Renal cortex interstitium (tissue), 15 donors: ENCODE measurements at places on chromosomes 13 and 19. TPM values are rescaled to one million over a fixed set of nuclear protein-coding genes. Genes with fewer than 3 reads are reported as not detected.

GRCh38 chr13:85828094-85828684, 29.0 kb upstream of the SLITRK6 start:
- peak; percentile 10 for DNase-seq

DNA sequence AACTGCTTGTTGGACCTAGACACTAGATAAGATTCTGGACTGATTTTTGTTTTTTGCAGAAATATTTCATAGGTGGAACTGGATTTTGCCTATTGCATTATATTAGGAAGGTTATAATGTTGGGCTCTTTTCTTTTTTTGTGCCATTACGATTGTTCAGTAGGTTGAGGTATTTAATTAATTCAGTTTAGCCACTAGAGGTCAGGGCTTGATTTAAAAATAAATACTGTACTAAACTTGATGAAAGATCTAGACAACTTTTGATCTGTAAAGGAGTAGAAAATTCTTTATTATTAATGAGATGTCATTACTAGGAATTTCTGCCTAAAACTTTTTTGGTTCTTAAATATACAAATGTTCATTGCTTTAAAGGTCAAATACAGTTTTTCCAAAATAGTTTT, 15.2 kb upstream of the SUPT20H start:
- no peak for DNase-seq

DNA sequence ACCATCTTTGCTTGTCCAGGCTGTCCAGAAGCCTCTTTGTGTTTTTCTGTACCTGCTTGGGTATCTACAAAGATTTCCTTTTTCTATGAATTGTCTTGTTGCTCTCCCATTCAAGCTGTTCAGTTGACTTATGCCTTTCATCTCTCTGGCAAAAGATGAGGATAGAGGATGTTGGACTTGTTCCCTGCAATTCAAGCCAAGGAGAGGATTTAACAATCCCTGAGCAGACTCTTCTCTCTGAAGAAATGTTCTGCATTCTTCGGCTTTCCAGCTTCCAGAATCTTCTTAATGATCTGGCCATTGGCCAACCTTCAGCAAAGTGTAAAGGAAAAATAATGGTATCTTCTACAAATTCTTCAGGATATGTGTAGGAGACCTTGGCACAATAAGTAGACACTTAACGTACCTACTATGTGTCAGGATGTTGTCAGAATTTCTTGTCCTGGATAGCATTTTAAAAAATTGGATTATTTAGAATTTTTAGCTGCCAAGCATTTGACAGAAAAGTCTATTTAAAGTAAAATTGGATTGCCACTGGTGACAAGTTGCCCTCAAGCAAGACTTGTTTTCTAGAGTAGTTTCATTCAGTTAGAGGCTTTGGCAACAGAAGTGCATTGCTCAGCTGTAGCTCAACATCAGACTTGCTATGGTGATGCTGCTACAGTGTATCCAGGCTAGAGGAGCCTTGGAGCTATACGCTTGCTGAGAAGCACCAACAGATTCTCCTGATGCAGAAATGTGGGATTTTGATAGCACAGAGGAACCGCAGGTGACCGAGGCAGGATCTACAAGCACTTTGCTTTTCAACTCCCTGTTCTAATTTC, 455.7 kb downstream of the SUCLA2 start:
- DNase-seq: no peak

- no peak for DNase-seq
These were observed 20.4 kb upstream of the IFT88 start for GRCh38 chr13:20546556-20546955.

DNA sequence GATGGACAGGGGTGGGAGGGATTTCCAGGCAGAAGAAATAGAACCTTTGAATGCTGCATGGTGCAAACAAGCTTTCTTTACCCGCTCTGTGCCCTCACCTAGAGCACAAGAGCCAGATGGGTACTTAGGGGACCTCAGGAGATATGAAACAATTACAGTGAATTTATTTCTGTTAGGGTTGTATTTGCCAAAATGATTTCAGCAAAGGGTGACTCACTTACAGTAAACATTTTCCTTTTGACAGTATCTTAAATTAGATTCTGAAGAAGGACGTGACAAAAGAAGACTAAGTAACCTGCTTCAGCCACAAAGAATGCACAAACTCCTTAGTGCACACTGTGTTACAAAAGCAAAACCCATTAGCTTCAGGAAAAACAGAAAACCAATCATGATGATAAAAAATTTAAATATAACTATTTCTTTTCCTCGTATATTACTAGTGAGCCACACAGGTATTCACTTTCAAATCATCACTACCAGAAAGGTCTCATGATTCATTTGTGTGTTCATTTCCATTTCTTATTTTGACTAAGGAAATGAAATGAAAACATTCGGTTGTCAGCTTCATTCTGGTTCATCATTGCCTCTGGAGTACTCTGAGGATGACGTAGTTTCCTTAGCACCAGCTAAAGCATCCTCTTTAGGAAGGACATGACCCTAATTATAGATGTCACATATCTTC, 158.8 kb downstream of the NHLRC3 start:
- DNase-seq: no peak

DNA sequence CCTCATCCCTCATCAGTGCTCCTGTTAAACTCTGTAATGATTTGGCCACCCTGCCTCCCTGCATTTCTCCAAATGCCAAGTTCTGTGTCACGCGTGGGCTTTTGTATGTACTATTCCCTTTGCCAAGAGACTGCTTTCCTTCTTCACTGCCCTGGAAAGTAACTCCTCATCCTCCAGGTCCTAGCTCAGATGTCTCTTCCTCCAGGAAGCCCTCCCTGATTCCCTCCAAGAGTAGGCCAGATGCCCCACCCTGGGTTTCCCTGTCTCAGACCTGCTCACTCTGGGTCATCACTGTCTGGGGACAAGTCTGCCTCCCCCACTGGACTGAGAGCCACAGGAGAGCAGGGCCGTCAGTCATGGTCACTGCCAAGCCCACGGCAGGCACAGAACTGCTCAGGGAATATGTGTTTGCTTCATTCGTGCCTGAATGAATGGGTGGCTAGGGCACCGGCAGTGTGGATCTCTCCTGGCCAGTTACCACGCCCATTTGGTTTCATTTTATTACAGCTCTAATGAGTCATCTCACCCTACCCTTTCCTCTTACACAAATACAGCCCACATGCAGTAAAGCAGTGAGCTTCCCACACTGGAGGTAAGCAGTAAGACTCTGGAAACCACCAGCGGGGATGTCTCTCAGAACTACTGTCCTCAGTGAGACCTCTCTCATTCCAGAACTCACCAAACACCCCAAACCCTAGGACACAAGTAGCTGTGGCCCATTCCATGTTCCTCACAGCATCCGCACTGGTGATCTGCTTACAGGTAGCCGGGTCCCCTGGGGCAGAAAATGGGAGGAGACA, 12.1 kb upstream of the GPR4 start:
- no peak for DNase-seq

DNA sequence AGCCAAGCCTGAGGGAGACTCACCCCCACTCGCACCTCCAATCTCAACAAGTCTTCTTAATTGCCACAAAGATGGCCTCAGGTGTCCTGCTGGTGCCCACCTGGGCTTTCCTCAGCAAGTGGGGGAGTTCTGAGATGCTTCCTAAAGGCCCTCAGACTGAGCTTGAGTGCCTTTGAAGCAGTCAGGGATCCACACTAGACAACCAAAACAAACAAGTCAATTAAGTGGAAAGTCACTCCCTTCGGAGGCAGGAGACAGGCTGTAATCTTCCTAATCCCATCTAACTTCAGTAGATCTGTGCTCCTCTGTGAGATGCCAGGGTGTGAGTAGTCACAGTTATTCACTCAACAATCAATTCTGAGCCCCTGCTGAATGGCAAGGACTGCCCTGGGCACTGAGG, 68.3 kb upstream of the SERP2 start:
- DNase-seq: no peak

DNA sequence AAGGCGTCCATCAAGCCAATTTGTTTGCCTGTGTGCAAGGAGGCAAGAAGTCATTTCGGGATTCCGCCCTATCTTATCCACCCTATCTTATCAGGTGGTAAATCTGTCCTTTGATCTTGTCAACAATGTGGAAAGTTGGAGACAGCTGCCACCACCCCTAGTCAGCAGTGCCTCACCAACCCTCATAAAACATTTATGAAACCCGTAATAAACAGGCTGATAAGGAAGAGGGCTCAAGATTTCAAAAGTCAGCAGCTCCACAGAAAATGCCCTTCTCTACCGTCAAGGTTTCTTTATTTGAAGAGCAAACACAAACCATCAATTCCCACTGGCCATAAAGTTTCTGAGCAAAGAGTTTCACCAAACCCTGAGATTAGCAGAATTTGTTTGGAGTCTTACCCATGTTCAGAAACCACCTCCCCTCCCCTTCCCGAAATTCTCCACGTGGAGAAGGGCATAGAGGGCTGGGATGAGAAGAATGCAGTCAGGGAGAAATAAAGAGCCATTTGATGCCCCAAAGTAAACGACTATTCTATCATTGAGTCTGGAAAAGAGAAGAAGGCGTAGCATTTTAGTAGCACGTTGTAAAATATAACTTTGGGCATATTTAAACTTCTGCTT, 196.0 kb upstream of the GPR12 start:
- DNase-seq: no peak

DNA sequence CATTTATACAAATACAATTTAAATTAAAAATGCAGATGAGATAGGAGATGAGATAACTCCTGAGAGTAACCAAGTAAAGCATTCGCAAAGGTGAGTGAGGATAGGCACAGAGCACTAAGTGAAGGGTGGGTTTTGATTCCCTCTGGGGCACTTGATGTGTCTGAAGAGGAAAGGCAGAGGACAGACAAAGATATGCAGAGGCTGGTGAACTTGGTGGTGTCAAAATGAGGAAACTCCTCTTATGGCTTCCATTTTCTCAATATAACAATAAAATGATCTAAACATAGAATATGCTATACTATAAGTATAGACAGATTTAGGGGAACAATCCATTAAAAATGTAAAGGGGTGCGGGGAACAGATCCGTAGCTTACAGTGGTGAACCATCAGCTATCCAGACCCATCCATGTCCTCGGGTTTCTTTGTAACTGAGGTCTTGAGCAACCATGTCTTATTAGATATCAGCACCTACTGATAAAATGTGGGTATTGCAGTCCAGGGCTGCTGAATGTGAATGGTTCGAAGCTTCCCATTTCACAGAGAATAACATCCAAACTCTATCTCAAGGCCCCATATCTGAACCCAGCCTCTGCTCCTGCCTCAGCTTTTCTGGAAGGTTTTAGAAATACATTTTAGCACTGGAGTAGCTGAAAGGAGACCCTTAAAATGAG, 73.9 kb upstream of the SLC10A2 start:
- no peak for DNase-seq

GRCh38 chr19:51124729-51125128, at the start of gene SIGLEC9:
TSS of gene SIGLEC9 (plus strand) at chr19:51124906. CDS start at chr19:51124975, 69 bp downstream.
- no peak for DNase-seq

DNA sequence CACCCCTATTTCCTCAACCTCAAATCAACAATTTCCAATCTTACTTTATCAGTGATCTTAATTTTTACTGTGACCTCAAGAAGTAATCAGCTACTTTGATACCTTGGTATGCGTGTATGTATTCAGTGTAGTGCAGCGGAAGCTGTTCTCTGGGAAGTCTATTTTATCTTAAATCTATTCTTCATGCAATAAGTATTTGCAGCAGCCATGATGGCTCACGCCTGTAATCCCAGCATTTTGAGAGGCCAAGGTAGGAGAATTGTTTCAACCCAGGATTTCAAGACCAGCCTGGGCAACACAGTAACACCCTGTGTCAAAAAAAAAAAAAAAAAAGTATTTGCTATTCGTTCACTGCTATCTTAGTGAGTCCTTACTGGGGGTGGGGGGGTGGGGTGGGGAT, 6.5 kb downstream of the SLC25A30 start:
- no peak for DNase-seq

- no peak for DNase-seq
These were observed 39.1 kb upstream of the TFDP1 start for GRCh38 chr13:113545455-113545930.

DNA sequence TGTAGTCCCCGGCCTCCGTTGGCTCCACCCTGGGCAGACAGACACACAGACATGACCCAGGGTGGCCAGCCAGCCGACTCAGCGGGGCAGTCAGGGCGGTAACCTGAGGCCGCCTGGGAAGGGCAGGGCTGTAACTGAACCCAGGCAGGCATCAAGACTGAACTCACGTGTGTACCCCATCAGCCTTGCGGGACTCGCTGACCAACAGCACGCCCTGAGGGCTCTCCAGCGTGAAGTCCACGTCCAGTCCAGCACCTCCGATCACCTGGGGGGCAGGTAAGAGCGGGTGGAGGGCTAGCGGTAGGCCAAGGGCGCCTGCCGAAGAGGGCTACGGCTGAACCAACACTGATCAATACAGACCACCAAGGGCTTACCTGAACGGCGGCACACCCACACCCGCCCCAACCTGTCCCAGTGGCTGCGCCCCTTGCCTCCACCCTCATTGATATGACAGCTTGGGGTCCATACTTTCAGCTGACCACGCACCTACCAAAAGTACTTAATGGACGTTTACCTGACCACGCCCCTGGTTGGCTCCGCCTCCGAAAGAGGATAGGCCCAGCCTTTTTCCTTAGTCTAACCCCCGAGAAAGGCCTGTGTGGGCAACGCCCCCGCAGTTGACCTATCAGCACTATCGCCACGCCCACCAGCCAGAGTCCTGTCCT, 791 bp downstream of the TMED1 start:
- DNase-seq: no peak

DNA sequence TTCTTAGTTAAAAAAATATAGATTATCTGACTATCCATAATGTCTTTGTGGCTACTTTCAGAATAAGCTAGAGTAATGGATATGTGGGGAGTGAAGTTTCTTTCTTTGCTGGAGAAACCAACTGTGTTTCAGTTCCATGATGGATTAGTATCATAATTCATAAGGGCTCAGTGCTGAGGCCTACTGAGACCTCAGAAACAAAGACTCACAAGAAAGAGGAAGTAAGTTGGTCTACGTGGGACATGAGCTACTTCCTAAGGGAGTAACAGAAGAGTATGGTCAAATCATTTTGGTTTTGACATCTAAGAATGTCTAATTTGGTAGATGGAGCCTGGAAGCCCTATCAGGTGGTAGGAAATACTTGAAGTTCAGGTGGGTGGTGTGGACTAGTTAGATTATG, 99.0 kb upstream of the HTR2A start:
- no peak for DNase-seq

- no peak for DNase-seq
These were observed 124.1 kb upstream of the MCF2L start for GRCh38 chr13:112844879-112845278.

GRCh38 chr19:49408816-49409440, 14.3 kb downstream of the PTH2 start:
- DNase-seq: no peak

- DNase-seq: no peak
These were observed 16.8 kb upstream of the SLC35E1 start for GRCh38 chr19:16588824-16589577.

Gene GAS6
- polyA plus RNA-seq: 18.9 TPM

Gene SIGLEC14
- polyA plus RNA-seq: 0.64 TPM

Gene PSG2
- polyA plus RNA-seq: 0.25 TPM

Gene ZNF850
- polyA plus RNA-seq: 3.1 TPM

Gene ZNF835
- polyA plus RNA-seq: 3.5 TPM

Gene CYP4F11
- 0.34 TPM for polyA plus RNA-seq

Gene ZNF813
- 7.4 TPM for polyA plus RNA-seq

Gene ADAT3
- polyA plus RNA-seq: 1.1 TPM

Gene RDH13
- 15.9 TPM for polyA plus RNA-seq
